ENCODE measurements at places on chromosomes 4 and X. TPM values are rescaled to one million over a fixed set of nuclear protein-coding genes. Genes with fewer than 3 reads are reported as not detected.

NOX1 gene
- not detected for total RNA-seq

SPANXB1 gene
- not detected for total RNA-seq

PFKFB1 gene
- total RNA-seq = 0.75 TPM

STARD8 gene
- total RNA-seq = 1.1 TPM

XPNPEP2 gene
- 1.6 TPM for total RNA-seq

ZNF157 gene
- total RNA-seq = 0.35 TPM

BGN gene
- not detected for total RNA-seq

MAGEC2 gene
- total RNA-seq = not detected
